ENCODE measurements at places on chromosomes 3 and 15.

DNA sequence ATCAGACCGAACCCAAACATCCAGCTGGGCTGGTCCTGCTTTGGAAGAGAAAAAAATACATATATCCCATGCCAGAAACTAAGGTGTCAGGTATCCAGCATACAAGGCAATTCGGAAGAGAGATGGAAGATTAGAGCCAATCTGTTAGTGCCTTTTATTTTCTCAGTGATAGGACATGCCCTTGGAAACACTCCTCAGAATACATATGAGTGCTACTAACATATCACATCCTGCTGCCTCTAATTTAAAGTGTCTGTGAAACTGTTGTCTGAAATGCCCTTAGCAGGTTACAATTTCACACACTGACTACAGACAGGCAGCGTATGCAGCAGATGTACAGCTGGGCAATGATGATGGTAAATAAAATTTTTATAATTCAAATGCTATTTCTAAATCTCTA is 78.9 kb downstream of the RBPMS2 start:
- DNase-seq, result no peak

DNA sequence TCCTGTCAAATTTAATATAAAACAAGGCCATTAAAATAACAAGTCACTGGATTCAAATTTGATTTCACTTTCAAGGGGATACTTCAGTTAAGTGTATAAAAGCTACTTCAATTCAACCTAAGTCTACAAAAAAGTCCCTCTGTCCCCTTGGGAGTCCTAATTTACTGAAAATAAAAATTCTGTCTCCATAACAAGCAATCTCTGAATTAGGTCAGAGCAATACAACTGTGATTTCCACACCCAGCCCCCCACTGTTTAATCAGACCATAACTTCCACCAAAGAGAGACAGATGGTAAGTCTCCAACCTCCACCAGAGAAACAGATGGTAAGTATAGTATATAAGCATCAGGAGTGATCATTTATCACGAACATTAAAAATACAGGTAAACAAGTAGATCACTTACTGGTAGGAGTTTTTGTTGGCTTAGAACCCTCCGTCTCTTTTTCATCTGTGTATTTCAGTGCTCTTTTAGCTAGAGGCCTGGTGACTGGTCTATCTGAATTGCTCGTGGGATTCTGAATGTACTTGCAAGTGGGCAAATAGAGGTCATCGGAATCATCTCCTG is 12.1 kb downstream of the SGO1 start:
- DNase-seq, result no peak

- no peak for DNase-seq
Observed at GRCh38 chr15:92580521-92580920, 75.1 kb downstream of the FAM174B start.

- no peak for DNase-seq
Observed at GRCh38 chr3:151093905-151094304, 8.4 kb downstream of the MED12L start.

GRCh38 chr3:94978084-94978483 is 915.2 kb downstream of the NSUN3 start:
- no peak for DNase-seq

DNA sequence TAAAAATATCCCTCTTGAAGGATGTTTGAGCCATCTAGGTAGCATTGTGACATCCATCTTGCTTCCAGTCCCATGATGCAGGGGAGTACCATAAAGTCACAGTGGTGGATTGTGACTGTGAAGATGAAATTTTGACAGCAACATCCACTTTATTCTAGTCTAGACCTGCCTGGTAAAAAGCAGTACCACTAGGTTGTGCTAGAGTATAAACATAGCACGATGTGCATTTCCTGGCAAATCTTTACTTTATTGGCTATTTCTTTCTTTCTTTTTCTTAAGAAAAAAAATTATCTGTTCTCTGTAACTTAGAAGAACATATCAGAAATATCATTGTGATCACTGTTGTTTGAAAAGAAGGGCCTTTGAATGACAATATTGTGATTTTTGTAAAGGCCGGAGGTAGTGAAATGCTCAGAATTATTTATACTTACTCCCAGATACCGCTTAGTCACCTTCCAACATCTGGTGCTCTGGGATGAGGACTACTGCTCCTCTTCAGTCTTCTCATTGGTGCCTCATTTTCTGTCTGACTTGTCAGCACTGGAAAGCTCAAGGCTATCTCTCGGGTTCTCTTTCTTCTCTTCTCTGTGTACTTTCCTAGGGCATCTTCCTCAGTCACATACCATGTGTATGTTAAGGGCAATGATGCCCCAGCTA is 35.6 kb downstream of the AGBL1 start:
- DNase-seq, result peak; percentile 53

- no peak for DNase-seq
Observed at GRCh38 chr3:69255928-69256327, 130.0 kb downstream of the FRMD4B start.

DNA sequence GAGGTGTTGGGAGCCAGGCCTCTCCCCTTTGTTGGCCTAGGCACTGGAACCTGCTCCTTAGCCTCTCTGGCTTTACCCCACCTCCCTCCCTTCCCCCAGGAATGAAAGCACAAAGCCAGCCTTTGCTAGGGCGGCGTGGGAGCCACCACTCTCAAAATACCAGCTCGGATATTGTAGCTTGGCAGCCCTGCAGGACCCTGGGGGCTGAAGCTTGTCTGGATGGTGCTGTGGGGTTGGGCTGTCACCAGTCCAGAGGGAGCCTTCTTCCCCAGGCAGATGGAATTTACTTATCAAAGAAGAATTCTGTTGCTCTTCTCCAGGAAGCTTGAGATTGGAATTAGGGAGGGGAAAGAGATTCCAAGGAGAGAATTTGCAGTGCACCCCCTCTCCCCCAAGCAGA is 14.9 kb upstream of the GRM2 start:
- DNase-seq, result no peak

- DNase-seq, result no peak
Observed at GRCh38 chr3:54633444-54634121, 294.3 kb downstream of the LRTM1 start.

DNA sequence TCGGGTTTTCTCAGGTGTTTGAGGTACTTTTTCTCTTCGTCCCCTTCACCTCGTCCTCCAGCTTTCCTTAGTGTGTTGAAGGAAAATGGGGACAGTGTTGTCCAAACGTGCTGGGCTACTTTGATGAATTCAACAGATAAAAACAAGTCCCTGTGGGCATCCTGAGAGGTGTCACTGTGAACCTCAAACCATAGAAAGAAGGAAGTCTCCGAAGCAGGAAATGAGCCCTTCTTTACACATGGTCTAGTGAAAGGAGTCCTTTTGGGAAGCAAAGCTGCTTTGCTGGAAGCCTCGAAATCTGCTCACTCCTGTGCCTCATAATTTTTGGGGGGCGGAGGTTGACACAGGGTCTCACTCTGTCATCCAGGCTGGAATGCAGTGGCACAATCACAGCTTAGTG is 10.6 kb downstream of the IL17RB start:
- no peak for DNase-seq

GRCh38 chr3:197329382-197329781 is 31.0 kb upstream of the DLG1 start:
- DNase-seq, result no peak

- peak; percentile 96 for DNase-seq
Observed at GRCh38 chr3:29494305-29495036, 213.6 kb downstream of the RBMS3 start.

DNA sequence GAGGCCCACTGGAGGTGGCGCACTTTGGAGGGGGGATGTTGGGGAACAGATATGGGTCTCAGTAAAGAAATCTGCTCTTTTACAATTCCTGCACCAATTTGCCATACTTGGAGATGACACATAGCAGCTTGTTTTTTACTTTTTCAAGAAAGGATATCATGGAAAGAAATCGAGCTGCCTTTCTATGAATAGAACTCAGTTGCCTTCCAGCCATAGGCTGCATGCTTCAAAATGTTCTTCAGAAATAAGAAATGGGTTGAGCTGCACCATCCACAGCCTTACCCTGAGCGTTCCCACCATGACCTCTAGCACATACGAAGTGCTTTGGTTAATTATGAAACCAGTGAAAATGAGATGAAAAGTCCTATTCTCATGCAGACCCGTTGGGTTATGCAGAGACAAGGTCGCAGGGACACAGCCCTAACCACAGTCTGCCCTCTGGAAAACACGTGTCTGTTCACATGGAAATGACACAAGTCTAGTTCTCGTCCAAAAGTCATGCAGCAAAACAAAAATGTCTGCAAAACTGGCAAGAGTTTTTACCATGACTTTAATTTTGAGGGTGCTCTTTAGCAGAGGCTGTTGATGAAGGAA is 36.3 kb downstream of the NGRN start:
- DNase-seq, result no peak

DNA sequence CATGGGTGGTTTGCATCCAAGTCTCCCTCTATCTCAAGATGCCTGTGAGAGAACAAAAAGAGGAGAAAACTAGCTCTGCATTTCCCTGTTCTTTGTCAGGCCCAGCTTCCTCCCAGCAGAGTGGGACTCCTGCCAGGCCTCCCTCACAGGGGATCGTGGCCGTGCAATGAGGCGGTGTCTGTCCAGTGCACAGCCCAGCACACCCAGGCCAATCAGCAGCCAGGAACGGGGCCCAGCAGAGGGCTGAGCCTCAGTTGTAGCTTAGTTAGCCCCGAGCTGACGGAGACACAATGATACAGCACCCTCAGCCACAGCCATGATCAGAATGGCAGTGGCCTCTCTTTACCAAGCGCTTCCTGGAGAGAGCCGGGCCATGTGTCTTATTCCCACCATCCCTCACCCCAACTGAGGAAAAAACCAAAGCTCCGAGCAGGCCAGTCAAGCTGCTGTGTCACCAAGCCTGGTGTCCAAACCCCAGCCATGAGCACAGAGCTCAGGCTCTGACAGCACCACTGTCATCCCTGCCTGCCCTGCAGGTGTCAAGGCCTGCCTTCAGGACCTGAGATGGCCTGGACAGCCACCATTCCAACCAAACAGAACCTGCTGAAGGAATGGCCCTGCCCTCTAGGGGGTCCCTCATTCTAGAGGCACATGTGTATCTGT is 71.1 kb downstream of the DNAJB8 start:
- peak; percentile 94 for DNase-seq

DNA sequence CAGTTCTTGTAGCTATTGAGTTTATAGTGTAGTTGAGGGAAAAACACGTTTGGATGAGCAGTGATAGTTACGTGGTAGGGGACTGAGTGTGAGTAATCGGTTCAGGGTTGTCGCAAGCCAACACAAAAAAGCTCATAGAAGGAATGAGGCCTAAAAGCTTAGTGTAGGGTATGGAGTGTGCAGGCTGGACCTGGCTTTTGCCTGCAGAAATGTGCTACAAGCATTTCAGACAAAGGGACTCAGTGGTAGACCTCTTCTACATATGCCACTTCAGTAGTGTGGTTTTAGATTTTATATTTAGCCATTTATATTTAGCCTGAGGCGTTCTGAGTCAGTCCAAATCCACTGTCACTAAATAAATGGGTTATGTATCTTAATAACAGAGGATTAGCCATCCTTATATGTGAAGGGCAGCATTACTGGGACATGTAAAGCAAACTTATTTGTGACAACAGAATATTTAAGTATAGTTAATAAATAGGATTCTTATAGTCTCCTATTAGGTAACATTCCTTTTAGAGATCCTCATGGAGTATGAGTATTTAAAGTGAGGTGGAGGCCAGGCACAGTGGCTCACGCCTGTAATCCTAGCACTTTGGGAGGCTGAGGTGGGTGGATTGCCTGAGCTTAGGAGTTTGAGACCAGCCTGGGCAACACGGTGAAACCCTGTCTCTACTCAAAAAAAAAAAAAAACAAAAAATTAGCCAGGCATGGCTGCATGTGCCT is 21.8 kb downstream of the ATP2C1 start:
- DNase-seq, result no peak

DNA sequence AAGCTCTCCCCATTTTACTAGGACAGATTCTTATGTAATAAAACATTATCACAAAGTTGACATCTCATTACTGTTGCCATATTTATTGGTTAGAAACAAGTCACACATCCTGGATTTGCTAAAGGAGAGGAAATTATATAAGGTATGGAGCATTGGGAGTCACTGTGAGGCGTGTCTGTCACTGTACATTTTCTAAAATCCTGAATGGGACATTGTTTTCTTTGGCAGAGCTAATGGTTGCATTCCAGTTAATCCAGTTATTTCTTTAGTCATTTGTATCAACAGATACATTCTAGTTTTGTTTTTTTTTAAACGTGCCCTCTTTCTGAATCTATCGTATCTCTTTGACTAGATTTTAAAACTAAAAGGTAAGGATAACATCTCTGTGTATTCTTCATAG is 70.2 kb upstream of the MITF start:
- no peak for DNase-seq

GRCh38 chr3:88220126-88220525 is 70.4 kb downstream of the C3orf38 start:
- no peak for DNase-seq

DNA sequence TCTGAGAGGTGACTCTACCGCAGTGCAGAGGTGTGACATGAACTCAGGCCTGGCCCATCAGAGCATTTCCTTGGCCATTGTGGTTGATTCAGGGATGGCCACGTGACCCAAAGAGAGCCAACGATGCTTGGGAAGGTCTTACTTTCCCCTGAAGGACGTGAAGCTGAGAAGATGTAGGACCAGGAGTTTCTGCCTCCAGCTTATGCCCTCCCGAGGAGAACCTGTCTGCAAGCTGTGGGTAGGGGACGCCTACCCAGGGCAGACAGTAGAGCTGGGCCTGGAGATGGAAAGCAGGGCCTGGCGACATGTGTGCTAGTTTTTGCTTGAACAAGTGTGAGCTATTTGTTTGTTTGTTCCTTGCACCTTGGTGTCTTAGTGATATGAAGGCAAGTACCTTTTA is 89.4 kb downstream of the RPLP1 start:
- DNase-seq, result no peak

DNA sequence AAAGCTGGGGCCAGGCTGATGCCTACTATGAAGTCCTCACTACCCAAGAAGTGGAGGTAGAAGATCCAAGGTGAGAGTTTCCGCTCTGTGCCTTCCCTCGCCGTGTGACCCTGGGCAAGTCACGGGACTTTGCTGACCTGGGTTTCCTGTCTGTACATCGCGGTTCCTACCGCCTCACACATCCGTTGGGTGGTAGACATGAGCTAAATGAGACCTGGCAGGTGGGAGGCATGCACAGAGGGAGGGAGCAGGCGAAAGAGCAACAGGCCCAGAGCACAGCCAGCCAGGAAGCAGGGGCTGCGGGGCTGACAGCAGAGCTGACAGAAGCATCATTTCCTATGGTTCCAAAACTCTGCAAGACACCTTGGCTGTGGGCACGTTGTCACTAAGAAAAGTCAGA is 157.3 kb upstream of the BHLHE40 start:
- DNase-seq, result no peak

DNA sequence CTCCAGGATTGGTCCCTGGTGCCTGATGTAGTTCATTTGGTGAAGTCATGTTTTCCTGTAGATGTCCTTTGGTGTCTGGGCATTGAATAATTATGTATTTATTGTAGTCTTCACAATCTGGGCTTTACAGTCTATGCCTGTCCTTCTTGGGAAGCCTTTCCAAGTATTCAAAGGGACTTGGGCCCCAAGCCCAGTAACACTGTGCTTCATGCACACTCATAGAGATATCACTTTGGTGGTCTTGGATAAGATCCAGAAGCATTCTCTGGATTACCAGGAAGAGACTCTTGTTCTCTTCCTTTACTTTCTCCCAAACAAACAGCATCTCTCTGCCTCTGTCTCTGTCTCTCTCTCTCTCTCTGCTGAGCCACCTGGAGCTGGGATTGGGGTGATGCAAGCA is 281.1 kb upstream of the GOLGA6L4 start:
- DNase-seq, result no peak
